ENCODE measurements at places on chromosomes 2 and 18.

GRCh38 chr18:55430026-55430425 lies 158.0 kb downstream of the TCF4 start:
- no peak for DNase-seq

DNA sequence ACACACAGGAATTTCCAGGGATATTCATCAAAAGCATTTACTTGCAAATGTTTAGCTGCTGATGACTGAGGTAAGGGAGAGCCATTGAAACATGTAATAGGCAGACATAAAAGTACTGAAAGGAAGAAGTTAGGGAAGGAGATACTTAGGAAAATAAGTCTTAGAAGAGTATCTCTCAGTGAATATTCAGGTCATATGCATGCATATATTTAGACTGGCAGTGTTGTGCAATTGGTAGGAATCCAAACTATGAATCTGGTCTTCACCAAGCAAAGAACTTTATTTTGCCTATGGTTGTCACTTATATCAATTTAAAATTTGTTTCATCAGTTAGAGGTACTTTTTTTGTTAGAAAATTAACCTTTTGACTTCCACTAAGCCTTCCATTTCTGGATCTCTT lies 1490.7 kb downstream of the SUCLG1 start:
- no peak for DNase-seq

DNA sequence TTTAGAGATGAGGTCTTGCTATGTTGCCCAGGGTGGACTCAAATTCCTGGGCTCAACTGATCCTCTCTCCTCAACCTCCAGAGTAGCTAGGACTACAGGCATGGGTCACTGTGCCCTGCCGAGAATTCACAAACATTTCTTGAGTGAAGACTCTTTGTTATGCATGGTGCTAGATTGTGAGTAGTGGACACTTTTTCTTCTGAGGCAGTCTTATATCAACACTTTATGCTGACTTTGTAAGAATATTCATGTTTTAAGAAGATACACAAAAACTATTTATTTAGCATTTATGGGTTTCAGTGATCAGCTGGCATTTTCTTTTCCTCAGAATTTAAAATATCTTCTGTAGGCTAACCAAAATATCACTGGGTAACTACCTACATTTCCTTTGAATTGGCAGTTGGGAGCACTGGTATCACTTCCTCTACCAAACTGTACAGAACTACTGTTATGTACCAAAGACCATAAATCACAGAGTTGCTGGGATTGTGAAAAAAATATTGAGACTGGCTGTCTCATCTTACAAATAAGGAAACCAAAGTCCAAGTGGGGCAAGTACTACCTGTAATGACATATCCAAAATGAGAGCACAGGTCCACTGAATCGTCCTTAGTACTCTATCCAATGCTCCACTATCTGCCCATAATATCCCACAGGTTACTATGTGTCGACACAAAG lies 34.0 kb downstream of the DOCK10 start:
- no peak for DNase-seq

GRCh38 chr18:22045221-22045918 lies 124.0 kb upstream of the GATA6 start:
- no peak for DNase-seq

GRCh38 chr2:9979977-9980376 lies 28.5 kb downstream of the GRHL1 start:
- no peak for DNase-seq

DNA sequence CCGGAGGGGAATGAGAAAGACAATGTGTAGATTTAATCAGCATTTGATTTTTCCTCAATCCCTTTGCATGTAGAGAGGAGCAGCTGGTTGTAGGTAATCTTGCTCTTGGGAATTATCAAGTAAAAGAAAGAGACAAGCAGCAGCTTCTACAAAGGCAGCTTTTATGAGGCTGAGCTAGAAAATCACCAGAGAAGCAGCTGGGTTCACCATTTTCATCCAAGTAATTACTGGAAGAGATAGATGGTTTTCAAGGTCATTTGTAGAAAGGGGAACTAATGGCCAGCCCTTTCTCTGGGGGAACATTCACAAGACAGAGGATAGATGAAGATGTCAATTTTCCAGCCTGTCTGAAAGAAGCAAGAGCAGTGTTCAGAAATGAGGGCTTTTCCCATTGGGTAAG lies 113.0 kb downstream of the RND3 start:
- no peak for DNase-seq

GRCh38 chr2:115094441-115094840 lies 652.0 kb downstream of the DPP10 start:
- DNase-seq = no peak

Measured in stimulated activated CD8-positive, alpha-beta memory T cell treated with anti-CD3 and anti-CD28 coated beads, Interleukin-15, amount 100 ng/mL, for 4 hours (primary cell).